ENCODE measurements at places on chromosomes 11 and 22. TPM values are rescaled to one million over a fixed set of nuclear protein-coding genes. Genes with fewer than 3 reads are reported as not detected.

Gene APOA5
- total RNA-seq = not detected

Gene SSH3
- total RNA-seq = 24.7 TPM

Gene DDI1
- total RNA-seq = not detected

Gene SGSM1
- total RNA-seq = 47.5 TPM

- DNase-seq = no peak
Observed at GRCh38 chr11:40987776-40988435, 471.5 kb downstream of the LRRC4C start.

- no peak for DNase-seq
Observed at GRCh38 chr11:131447277-131447815, 76.9 kb downstream of the NTM start.

- DNase-seq = no peak
Observed at GRCh38 chr22:43636086-43636485, 176.0 kb downstream of the EFCAB6 start.

DNA sequence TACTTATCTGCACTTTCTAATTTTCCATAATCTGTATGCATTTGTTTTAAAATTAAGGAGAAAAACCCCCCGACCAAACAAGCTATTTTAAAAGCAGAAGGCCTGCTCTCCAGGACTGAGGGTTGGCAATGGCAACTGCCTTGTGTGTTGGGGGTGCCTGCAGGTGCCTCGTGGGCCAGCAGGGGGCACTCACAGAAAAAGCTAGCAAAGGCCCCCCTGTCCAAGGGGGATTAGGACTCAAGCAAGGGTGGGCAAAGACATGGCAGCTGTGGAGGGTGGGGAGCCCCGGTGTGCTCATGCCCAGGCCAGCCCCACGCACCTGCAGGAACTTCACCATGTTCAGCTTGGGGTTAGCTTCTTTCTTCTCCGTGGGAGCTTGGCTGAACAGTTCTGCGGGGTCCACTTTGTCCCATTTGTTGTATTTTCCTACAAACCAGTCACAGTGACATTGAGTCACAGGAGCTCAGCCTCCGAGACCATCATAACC, 10.3 kb downstream of the TOP3B start:
- DNase-seq = no peak

All from right cardiac atrium (tissue), 5 donors.